ENCODE measurements at places on chromosomes 7 and 10.

DNA sequence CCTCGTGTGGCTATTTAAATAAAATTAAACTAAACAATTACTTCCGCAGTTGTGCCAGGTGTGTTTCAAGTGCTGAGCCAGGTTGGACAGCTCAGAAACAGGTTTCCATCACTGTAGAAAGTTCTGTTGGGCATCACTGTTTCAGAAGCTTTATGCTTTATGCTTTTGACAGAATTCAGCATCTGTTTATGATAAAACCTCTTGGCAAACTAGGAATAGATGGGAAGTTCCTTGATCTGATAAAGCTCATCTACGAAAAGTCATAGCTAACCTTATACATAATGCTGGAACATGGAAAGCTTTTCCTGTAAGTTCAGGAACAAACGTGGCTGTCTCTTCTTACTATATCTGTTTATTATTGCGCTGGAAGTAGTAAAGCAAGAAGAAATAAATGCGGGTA lies 143.4 kb downstream of the DOCK1 start:
- no peak for DNase-seq

- DNase-seq, result no peak
Measured at GRCh38 chr10:5589011-5589660, 64.4 kb downstream of the CALML3 start.

DNA sequence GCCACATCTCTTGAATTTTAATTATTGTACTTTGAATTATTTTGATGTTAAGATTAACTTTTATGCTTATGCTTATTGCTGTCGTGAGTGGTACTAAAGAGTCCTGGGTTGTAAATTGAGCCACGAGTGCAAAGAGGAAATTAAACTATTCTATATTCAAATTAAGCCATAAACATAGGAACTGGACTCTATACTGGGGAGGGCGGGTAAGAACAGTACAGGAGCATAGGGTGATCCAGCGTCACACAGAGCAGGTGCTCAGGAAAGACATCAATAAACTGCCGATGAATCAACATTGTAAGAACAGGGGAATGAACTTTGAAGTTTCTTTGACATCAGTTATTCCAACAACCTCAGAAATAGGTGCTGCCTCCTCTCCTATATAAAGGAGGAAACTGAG lies 219.6 kb downstream of the CACNB2 start:
- no peak for DNase-seq

DNA sequence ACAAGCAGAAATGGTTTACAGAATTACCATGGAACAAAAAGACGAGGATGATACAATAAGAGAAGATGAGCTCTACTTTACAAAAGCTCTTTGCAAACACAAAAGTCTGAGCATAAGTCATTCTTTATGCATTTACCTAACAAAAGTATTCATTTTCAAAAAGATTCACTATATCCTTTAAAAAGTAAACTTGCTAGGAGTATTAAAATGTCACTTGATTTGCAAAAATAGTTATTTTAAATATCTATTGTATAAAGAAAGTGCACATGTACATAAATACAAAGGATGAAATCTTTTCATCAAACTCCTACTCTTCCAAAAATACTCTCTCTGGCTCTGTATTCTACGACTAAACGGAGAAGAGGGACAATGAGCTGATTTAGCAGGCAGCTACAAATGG lies 146.4 kb upstream of the STEAP1 start:
- no peak for DNase-seq

GRCh38 chr7:118877187-118877586 lies 652.7 kb downstream of the ANKRD7 start:
- no peak for DNase-seq

- no peak for DNase-seq
Measured at GRCh38 chr7:139560678-139561077, 37.2 kb downstream of the CLEC2L start.

DNA sequence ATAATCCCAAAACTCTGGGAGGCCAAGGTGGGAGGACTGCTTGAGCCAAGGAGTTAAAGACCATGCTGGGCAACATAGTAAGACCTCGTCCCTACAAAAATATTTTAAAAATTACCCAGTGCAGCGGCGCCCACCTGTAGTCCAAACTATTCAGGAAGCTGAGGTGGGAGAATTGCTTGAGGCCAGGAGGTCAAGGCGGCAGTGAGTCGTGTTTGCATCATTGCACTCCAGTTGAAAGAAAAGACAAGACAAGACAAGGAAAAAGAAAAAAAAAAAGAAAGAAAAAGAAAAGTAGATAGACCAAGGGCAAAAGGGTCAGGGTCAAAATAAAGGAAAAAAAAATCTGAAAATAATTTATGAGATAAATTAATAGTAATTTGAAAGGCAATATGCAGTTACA lies 5.8 kb downstream of the ANXA7 start:
- no peak for DNase-seq

DNA sequence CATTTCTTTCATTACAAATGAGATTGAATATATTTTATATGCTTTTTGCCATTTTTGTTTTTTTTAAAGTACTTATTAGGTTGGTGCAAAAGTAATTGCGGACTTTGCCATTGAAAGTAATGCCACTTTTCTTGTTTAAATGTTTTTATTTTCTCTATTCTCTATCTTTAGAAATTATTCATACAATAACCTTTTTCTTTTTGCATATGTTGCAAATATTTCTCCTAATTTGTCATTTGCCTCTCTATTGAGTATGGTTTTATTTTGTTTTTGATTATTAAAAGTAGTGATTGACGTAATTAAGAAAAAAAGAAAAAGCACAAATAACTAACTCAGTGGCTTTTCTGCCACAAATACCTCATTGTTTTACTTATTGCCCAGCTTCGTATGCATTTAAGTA lies 172.4 kb downstream of the NPSR1 start:
- DNase-seq, result no peak

DNA sequence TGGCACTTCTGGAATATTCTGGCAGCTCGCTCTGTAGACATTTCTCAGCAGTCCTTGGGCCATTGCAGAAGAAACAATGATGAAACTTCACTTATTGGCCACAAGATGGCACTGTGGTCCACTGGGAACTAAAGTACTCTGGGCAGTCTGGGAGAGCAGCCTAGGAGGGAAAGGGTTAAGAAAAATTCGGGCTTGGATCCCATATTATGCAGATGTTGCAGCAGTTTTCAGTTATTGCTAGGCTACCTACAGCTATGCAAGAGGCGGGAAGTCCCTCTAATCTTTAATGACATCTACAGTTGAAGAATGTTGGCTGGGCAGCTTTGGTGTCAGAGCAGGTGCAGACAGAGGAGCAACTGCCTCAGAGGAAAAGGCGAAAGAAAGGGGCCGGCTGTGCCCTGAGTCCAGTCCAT lies 201.7 kb upstream of the PRSS58 start:
- DNase-seq, result peak; percentile 34

GRCh38 chr10:129848696-129849451 lies 115.2 kb downstream of the EBF3 start:
- DNase-seq, result no peak

DNA sequence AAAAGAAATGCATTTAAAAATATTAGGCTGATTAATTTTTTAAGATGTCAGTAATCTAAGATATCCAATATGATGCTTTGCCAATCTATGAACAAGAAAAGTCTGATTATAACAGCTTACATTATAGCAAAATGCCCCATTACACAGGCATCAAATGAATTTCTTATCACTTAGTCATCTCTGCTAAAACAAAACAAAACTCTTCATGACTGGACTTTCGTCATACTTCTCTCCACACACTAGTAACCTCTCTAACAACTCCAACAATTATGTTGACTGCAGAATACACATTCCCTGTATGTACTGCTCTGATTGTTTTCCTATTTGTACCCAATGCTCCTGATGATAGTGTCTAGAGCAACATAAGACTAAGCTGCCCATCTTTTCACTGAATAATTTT lies 3.8 kb upstream of the MKI67 start:
- DNase-seq, result no peak

DNA sequence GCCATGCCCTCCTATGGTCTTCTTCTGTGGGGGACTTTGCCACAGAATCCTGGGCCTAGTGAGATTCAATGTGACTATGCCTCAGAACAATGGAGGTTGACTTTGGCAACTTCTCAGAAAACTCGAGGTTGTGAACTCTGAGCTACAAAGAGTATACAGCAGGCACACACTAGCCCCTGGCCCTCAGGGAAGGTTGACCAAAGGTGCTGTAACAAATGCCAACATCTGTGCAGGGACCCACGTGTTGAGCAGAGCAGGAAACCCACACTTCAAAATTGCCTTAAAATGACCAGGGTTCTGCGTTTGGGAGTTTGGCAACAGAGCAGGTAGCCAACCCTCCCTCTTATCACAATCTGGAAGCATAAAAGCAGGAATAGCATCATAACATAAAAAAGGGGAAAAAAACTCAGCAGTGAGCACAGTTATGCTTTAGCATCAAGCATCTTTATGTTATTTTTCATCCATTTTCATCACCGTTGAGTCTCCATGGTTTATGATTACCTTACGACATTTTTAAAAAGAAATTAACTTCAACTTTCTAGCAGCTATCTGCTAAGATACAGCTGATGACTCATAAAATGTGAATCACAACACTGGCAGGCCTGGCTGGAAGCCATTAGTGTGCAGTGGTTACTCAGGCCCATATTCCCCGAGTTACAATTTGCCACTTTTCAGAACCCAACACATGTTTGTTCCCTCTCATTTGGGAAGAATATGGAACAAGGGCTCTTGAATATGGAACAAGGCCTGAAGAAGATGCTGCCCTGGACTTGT lies 11.1 kb downstream of the PRLHR start:
- no peak for DNase-seq

- no peak for DNase-seq
Measured at GRCh38 chr7:51472873-51473272, 156.3 kb upstream of the COBL start.

DNA sequence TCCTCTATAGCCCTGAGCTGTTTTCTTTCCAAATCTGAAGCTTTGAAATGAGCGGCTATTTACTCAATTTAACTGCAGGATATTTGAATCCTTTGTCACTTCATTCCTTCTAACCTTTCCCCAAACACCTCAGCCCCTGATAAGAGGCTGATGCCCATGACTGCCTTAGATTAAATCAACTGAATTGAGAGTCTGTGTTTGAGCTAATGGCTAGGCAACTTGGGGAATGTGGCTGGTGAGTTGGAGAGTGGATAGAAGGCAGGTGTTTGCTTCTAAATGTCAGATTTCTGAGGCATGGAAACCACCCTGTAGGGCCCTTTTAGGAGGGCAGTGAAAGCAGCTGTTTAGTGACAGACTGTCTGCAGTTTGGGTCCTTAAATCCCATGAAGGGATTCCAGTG lies 759.9 kb downstream of the LRMDA start:
- DNase-seq, result no peak

GRCh38 chr7:36129048-36129534 lies 24.0 kb upstream of the EEPD1 start:
- DNase-seq, result no peak

GRCh38 chr7:7641129-7641663 lies 644 bp downstream of the UMAD1 start:
- DNase-seq, result no peak

DNA sequence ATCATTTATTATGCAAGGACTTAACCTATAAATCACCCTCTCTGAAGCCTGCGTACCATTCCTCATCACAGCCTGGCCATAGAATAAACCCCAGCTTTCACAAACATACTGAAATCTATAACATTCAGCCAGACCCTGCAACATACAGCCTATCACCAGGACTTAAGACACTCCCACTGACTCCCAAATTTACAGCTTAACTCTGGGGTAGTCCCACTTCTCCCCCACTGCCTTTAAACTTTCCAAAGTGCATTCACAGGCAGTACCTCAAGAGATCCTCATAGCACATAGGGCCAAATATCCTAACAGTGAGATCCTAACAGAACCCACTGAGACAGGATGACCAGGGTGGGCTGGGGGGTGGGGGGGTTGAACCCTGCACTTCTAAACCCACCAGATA lies 3.5 kb downstream of the LDB1 start:
- DNase-seq, result no peak

GRCh38 chr10:109996766-109997171 lies 11.0 kb upstream of the ADD3 start:
- no peak for DNase-seq

DNA sequence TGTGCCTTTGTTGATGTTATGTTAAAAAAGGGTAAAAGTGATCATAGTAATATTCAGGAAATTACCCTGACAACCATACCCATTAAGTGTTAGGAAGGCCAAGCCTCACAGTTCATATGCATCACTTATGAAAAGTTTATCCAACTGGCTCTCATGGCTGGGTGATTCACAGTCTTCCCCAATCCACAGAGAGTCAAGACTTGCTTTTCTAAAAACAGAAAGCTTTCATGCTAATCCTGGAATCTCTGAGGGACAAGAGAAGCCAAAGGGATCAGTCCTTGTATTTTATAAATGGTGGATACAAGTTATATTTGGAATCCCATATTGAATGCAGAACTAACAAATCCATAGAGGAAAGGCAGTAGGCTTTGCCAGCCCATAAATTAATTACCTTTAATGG lies 218.3 kb downstream of the JAZF1 start:
- DNase-seq, result no peak

DNA sequence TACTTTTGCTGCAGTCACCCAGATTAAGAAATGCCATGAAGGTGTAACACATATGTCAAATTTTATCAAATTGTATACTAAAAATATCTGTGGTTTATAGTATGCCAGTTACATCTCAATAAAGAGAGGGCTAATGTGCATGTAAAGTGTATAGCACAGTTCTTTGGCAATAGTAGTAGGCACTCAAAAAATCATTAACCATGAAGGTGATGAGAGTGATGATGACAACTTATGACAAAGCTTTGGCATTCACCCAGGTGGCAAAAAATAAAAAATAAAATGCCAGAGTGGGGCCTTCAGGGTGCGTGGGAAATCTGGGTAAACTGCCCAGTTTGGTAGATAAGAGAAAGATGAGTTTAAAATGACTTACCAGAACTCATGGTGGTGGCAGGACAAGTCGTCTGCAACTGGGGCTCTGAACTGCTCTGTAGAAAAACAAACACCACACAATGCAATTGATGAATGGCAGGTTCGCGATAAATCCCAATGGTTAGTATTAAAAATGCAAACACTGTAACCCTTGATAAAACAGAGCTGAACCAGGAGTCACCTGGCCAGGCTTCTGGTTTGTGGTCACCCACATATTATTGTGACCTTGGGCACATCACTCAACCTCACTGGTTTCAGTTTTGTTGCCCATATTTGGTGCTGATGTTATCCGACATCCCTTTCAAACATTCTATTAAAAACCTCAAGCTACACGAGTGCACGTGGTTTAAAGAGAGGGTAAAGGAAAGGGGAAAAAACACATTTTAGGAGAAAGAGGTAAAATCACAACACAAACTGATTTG lies 120.2 kb downstream of the SORBS1 start:
- DNase-seq, result no peak

DNA sequence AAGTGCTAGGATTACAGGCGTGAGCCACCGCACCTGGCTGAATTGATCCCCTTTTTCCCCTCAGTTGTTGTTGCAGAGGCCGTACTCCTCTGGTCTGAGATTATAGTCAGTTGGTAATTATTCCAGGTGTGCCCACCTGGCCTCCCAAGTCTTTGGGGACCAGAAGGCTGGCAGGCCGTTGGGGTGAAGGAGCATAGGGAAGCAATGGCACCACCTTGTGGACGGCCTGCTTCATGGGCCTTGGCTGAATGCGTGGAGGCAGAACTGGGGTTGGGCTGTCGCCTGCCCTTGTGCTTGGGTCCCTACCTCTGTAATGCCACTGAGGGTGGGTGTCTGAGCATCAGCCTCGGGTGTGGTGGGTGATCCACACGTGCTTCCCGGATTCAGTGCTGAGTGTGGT lies 125.7 kb downstream of the RGS10 start:
- peak; percentile 90 for DNase-seq

Data from GM20000 (cell line).